ENCODE measurements at places on chromosomes 1 and 21.
A peak's percentile ranks its signal among the peaks of the same experiment; 100 is the strongest.

DNA sequence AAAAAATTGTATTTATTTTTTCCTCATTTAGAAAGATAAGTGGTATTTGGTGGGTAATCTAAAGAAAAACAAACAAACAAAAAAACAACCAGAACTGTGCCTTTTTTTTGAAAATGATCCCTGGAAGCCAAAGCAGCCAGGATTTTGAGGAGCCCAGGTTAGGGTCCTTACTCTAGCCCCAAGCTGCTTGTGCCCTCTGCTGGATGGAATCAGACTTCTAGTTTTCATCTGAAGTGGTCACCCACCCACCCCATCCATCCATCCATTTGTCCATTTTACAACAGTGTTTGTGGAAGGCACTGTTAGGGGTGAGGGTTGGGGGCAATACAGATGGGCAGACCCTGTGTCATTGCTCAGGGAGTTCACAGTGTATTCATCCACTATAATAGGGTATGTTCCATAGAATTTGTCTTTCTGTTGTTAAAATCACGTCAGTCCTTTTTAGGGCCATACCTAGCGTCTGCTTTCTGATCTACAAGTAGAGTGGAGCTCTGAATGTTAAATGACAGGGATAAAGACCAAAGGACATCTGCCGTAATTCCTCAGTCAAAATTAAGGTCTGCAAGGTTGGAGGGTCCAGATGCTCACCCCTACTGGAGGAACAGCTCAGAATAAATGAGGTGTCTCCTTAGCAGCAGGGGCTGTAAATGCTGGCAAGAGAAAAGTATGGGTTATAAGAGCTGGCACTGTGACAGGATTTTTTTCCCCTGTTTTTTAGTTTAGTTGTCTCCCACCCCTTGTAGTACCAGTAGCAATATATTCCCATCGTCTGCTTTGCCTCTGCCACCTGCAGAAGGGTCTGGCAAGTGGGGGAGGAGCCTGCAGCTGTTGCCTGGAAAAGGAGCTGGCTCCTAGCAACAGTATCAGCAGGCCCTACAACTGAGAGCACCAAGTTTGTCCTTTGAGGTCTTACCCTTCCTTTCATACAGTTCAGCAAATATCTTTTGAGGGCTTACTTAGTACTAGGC, 3.2 kb downstream of the LRRC42 start:
- peak; percentile 58 for DNase-seq

- no peak for DNase-seq
Observed at GRCh38 chr21:45617021-45617921, 26.3 kb upstream of the PCBP3 start.

GRCh38 chr1:40315239-40315794, 1.8 kb downstream of the COL9A2 start:
- DNase-seq, result peak; percentile 81

- DNase-seq, result no peak
Observed at GRCh38 chr1:113372546-113372945, 17.8 kb upstream of the MAGI3 start.

GRCh38 chr1:182568647-182569284, 20.3 kb downstream of the RNASEL start:
- no peak for DNase-seq

DNA sequence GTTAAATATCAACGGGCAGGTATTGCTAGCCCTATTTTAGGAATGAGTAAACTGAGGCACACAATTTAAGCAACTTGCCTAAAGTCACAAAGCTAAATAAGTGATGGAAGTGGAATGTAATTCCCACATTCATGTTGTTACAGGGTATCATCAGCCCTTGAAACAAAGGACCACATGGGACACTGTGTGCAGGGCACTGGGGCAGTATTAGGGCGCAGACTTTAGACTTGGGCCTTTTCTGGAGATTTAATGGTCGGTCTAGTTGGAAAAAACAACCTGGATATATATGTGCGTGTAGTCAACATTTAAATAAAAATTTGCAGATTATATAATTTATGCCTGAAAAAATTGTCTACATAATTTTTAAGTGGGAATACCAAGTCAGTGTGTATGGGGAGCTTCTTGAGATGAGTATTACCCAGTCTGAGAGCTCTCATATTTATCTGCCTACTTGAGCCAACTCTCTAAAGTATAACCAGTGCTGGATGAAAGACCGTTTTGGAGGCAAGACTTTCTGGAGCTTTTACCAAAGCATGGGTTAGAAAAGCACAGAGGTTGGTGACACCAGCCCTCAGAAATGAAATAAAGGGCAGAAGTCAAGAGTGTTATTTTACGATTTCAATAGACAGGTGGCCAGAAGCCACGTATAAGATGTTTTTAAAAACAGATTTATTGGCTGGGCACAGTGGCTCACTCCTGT, 1.6 kb downstream of the KDM1A start:
- peak; percentile 22 for DNase-seq

GRCh38 chr1:50110656-50111055, 1.9 kb downstream of the ELAVL4 start:
- no peak for DNase-seq

GRCh38 chr1:166174108-166174507, 7.3 kb upstream of the FAM78B start:
- DNase-seq, result no peak

- DNase-seq, result no peak
Observed at GRCh38 chr1:102853136-102853535, 255.2 kb downstream of the COL11A1 start.

- DNase-seq, result no peak
Observed at GRCh38 chr1:234932511-234933430, 195.9 kb downstream of the TOMM20 start.

GRCh38 chr1:236472850-236473788, 50.7 kb upstream of the LGALS8 start:
- DNase-seq, result no peak

DNA sequence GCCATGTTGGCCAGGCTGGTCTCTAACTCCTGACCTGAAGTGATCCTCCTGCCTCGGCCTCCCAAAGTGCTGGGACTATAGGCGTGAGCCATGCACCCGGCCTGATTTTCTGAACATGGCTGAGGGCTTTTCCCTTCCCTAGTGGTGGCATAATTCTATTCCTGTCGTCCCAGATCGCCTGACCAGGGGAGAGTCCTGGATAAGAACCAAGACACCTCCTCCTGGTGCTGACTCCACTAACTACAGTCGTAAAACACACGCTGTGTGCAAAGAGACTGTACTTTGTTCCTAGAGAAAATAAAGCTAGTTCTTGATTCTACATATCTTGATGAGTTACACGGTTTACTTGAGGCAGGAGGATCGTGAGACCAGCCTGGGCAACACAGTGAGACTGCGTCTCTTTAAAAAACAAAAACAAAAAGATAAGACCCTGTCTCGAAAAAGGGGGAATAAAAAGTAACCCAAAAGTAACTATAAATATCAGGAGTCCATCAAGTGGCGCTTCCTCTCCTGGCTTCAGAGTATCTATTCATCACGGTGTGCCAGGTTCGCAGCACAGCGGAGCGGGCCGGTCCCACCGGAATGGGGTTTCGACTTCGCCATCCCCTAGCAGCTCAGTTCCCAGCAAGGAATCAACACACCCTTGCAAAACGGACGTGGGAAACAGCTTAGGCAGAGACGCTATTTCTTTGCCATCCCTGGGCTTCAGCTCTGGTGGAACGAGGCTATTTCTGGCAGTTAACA, 973 bp downstream of the SDF4 start:
- DNase-seq, result peak; percentile 86

GRCh38 chr1:106564192-106564591, 492.3 kb upstream of the PRMT6 start:
- DNase-seq, result no peak

DNA sequence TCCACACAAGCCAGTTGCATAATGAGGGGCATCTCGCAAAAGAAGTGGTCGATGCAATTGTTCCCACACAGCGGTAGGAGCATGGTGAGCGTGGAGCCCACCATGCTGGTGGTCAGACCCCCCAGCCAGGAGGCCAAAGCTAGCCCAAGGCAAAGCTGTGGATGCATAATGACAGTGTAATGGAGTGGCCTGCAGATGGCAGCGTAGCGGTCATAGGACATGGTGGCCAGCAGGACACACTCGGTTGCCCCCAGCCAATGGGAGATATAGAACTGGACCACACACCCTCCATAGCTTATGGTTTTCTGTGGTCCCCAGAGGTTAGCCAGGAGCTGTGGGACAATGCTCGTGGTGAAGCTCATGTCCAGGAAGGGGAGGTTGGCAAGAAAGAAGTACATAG, 4.3 kb downstream of the OR2C3 start:
- DNase-seq, result no peak

- no peak for DNase-seq
Observed at GRCh38 chr1:10128101-10128765, 82.1 kb upstream of the KIF1B start.

- DNase-seq, result no peak
Observed at GRCh38 chr1:32464191-32464715, 619 bp upstream of the ZBTB8B start.

DNA sequence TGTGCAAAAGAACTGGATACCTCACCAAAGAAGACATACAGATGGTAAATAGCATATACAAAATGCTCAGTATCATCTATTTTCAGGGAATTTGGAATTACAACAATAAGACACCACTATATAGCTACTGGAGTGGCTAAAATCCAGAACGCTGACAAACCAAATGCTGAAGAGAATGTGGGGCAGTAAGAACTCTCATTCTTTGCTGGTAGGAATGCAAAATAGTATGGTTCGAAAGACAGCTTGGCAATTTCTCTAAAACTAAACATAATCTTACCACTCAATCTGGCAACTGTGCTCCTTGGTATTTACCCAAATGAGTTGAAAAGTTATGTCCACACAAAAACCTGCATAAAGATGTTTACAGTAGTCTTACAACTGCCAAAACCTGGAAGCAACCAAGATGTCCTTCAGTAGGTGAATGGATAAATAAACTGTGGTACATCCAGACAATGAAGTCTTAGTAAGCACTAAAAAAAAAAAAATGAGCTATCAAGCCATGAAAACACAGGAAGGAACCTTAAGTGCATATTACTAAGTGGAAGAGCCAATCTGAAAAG, 26.5 kb downstream of the TARBP1 start:
- DNase-seq, result no peak

GRCh38 chr1:110070282-110070669, 196 bp downstream of the ALX3 start:
- DNase-seq, result no peak

DNA sequence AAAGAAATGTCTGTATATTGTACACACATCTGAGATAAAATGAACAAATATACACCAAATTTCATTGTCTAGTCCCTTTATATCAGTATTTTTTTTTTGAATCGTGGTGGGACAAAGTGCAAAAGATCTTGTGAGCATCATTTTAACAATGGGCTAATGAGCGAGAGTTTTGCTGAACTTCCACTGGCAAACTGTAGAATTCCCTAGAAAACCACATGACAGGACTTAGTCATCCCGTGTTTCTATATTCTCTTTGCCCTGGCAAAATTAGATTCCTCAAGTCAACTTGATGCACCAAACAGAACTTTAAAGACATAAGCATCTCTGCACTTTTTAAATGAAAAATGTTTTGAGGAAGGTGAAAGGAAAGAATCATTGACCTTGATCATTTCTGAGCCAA, 488.2 kb upstream of the PTBP2 start:
- DNase-seq, result peak; percentile 17

DNA sequence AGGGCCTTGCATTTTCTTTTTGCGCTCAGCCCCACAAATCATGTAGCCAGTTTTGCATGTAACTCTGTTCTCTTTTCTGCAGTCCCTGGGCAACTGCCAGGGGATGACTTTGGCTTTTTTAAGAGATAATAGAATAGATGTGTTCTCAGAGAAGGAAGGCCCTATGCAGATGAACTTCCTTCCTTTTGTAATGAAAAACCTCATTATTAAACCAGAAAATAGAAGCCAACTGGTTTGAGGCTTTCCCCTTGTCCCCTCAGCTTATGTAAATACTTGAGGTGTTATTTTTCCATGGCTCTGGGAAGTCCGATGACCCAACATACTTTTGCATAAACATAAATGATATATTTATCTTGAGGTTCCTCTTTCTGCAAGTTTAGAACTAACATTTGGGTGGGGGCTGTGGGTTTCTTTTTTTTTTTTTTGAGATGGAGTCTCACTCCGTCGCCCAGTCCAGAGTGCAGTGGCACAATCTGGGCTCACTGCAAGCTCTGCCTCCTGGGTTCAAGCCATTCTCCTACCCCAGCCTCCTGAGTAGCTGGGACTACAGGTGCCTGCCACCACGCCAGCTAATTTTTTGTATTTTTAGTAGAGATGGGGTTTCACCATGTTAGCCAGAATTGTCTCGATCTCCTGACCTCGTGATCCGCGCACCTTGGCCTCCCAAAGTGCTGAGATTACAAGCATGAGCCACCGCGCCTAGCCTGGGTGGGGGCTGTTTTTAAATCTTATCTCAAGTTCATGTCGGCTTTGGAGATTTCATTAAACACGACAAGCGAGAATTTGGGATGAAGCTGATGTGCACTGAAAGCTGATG, 14.4 kb upstream of the FCRL5 start:
- no peak for DNase-seq

GRCh38 chr1:21764615-21765423, 18.1 kb downstream of the USP48 start:
- peak; percentile 94 for DNase-seq

DNA sequence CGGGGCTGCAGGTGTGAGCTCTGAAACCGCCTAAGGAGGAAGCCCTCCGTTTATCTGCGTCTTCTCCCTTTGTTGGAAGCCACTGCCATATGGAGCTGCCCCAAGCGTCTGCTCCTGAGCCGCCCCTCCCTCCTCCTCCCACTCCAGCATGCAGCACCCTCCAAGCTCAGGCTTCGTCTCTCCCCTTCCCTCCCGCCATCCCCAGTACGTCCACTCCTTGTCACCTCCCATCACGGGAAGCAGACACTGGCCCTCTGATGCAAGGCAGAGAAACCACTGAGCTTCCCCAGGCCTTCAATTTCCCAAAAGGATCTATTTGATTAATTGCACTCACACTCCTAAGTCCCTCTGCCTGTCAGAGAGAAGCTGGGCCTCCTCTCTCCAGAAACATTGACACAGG, 52.5 kb downstream of the NFASC start:
- DNase-seq, result no peak

DNA sequence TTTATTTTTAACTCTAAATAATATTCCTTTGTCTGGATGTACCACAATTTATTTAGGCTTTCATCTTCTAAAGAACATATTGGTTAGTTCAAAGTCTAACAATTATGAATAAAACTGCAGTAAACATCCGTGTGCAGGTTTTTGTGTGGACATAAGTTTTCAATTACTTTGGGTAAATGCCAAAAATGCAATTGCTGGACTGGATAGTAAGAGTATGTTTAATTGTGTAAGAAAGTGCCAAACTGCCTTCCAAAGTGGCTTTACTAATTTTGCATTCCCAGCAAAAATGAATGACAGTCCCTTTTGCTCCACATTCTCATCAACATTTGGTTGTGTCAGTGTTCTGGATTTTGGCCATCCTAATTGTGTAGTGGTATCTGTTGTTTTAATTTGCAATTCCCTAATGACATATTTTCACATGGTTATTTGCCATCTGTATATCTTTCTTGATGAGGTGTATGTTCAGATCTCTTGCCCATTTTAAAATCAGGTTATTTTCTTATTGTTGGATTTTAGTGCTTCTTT, 113.8 kb downstream of the DPYD start:
- DNase-seq, result peak; percentile 60

DNA sequence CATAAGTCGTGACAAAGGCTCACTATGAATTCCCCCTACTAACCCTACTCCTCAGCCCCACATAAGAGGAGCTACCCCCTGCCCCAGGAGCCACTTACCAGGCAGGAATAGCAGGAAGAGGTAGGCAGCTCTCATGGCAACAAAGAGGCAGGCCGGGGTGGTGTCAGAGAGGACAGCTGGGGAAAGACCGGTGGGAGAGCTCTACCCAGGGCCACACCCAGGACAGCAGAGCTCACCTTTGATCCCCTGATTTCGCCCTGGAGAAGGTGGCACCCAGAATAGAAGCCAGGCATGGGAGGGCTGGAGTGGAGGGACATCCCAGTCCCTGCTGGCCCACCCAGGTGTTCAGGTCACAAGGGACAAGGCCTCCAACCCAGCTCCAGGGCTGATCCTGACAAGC, 2.3 kb downstream of the MFAP2 start:
- no peak for DNase-seq

All from fibroblast of mammary gland (primary cell).